ENCODE measurements at places on chromosomes 1 and 21.

DNA sequence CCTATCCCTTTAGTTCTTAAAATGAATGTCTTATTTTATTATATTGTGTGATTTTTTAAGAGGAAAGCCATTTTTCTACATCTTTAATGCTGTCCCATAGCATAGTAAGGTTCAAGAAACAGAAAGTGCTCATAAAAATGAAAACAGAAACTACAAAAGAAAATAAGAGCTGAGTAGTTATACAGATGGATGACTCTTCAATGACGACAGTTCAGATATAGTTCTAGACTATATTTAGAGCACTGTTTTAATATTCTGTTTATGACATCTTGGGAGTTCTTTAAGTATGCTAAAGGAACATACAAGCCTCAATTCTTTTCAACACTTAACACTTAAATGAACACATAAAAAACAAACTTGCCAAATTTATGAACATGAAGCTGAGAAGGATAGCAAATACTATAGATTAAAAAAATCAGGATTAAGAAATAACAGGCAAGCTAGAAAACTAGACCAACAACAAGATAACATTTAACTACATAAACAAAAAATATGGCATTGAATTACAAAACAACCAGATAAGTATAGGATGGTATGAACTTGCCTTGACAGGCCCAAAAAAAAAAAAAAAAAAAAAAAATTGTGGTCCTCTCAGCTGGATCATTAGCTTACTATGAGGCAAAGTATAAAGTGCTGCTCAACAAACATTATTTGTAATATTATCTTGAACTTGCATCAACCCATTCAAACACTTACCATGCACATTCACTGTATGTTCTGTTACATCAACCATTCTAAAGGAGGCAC lies 87.9 kb downstream of the ZZZ3 start:
- no peak for DNase-seq

DNA sequence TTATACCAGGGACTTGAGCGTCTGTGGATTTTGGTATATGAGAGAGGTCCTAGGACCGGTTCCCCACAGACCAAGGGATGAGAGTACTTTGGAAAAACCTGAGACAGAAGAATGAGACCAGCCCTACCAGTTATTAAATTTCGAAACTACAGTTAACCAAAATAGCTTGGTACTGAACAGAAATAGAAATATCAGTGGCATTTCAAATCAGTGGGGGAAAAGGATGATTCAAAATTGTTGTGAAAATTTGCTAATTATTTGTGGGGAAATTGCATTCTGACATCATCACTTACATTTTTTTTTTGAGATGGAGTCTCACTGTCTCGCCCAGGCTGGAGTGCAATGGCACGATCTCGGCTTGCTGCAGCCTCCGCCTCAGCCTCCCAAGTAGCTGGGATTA lies 8.2 kb downstream of the EXOC8 start:
- DNase-seq = no peak

- DNase-seq = no peak
Measured at GRCh38 chr1:99180915-99181314, 83.4 kb upstream of the PLPPR4 start.

DNA sequence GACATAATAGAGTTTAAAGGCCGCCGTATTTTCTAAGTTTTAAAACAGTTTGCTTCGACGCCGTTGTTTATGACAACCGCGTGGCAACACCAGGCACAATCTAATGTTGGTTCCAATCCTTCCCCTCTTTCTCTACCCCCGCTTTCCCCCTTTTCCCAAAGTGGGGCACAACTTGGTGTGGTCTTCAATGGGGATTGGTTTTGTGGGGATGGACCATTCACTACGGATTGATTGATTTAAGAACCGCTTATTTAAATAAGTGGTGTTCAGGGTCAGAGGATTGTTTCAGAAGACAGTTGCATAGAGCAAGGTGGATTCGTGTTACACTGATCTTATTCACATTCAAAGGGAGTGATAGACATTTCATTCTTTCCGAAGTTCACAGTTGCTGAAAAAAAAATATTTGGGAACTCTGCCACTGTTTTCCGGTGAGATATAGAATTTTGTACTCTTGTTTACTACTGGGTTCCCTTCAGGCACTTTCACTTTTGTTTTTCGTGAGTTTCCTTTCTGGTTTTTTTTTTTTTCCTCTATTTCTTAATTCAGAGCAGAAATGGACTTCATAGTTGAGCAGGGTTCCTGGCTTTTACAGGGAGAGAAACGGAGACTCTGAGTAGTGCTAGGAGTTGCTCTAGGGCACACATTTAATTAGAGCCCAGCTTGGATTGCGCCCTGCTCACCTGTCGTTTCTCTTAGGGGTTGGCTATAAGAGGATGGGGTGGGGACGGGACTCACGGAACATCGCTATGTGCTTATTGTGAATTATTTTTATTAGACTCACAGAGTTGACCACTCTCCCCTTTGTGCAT lies 79.6 kb upstream of the AK4 start:
- no peak for DNase-seq

DNA sequence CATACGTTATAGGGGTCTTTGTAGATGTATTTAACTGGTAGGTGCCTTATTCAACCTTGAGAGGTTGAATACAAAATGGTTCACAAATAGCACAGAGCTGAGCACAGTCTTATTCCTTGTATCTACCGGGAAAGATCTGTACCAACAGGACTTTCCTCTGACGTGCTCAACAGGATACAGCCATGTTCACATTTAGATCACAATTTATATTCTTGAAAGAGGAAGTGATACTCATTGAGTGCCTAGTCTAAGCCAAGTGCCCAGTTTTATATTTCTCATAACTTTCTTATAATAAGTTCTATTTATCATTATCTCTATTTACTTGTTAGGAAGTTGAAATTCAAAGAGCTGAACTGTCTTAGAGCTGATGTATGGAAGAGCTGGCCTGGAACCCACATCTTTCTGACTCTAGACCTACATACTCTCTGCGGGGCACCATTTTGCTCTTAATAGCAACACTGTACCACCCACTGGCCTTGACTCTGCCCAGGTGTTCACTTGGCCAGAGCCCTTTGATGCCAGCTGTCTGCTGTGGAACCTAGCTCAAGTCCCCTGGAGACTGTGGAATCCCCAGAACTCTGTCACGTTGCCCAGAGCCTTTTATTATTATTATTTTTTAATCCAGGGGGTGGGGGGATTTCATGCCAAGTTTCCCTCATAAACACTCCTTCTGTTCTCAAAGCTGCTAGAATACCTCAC lies 156.2 kb downstream of the TPR start:
- DNase-seq = no peak

DNA sequence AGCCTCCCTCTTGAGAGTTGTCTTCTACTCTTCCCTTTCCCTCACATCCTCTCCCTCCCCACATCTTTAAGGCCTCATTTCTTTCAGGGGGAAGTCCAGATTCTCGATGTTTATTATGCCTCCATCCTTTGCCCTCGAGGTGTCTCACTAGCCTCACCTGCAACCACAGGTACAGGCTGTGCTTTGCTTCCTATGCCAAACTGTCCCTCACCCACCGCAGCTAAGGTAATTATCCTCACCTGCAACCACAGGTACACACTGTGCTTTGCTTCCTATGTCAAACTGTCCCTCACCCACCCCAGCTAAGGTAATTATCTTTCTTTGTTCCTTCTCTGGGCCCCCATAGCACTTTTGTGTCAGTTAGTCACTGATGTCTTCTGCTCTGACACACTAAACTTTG lies 328.1 kb upstream of the SNX7 start:
- DNase-seq = no peak

DNA sequence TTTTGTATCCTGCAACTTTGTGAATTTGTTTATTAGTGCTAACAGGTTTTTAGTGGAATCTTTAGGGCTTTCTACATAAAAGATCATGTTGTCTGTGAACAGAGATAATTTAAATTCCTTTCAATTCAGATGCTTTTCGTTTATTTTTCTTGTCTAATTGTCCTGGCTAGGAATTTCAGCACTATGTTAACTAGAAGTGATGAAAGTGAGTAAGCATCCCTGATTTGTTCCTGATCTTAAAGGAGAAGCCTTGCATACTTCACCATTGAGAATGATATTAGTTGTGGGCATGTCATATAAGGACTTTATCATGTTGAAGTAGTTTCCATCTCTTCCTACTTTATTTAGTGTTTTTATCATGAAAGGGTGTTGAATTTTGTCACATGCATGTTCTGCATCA lies 23.6 kb upstream of the TRIM67 start:
- DNase-seq = no peak

GRCh38 chr1:235424092-235424491 lies 56.9 kb downstream of the TBCE start:
- DNase-seq = no peak

GRCh38 chr1:6962478-6962995 lies 177.3 kb downstream of the CAMTA1 start:
- DNase-seq = no peak

Measured in T-helper 1 cell (primary cell).